ENCODE measurements at places on chromosomes 6 and 20. TPM values are rescaled to one million over a fixed set of nuclear protein-coding genes. Genes with fewer than 3 reads are reported as not detected.

DNA sequence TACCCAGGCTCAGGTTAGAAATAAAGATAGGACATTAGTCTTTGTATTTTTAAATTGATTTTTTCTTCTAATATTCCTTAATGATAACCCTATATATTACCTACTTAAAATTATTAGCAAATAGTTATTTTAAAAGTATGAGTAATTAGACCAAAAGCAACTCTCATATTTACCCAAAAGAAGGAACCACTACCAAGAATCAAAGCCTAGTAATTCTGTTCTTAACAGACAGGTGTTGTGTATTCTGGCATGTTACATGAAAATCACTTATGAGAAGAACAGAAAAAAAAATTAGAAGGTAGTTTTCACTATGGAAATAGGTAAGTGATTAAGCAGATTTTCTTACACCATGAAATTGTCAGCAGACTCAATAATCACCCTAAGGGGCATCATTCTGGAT, 105.1 kb downstream of the ATG5 start:
- no peak for DNase-seq

DNA sequence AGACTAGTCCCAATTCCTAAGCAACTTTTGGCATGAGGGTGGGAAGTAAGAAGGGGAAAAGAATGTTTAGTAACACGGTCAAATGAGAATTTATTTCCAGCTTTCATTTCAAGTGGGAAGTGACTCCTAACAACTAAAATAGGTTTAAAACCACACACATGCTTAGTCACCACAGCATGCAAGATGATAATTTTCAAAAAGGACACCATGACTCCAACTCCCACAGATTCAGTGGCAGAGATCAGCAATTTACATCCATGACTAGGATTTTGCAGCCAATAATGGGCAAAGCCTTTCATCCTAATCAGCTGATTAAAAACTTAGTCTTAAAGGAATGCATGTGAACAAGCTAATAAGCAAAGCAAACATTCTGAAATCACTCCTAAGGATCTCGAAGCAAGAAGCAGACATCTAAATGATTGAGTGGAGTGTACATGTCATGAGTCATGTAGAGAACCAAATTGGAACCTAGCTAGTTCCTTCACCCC, 48.1 kb upstream of the GCLC start:
- no peak for DNase-seq

DNA sequence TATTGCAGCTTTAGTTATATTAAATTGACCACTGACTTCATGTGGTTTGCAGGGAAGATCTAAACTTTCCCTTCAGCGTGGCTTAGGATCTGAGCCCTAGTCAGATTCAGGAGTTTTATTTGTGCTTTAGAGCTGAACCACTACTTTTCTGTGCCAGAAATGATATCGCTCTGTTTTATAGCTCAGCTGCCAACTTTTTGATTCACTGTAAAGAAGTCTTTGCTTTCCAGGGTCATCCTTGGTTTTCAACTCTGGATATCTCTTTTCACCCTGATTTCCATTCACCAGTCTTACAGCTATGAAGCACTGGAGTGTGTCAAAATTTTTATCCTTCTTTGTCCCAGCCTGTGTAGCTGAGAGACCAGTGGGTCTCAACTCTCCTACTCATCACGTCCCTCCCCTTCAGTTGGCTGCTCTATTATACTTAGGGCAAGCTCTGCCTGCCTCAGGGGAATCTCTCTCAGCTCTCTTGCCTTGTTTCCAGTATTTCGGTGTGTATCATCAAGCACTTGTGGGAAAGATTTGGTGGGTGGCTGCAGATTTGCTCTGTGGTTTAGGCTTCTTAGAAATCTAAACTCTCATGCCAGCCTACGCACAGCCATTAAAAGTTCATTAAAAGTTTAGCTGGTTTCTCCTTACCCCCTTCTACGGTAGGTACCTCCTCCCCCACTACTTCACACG, 425.5 kb downstream of the TENT5A start:
- no peak for DNase-seq

- DNase-seq = no peak
Measured at GRCh38 chr6:99219788-99220187, 129.7 kb downstream of the FAXC start.

The KIF25 gene
- 0.43 TPM for total RNA-seq

The ILRUN gene
- 89.5 TPM for total RNA-seq

GRCh38 chr6:73680289-73680918, 15.6 kb upstream of the CD109 start:
- no peak for DNase-seq

GRCh38 chr20:61584851-61585250, 332.8 kb downstream of the CDH4 start:
- no peak for DNase-seq

GRCh38 chr6:15449011-15449410, 203.1 kb downstream of the JARID2 start:
- no peak for DNase-seq
